ENCODE measurements at places on chromosomes 5 and 9.
A peak's percentile ranks its signal among the peaks of the same experiment; 100 is the strongest.

GRCh38 chr9:12274577-12274976 lies 418.6 kb upstream of the TYRP1 start:
- no peak for DNase-seq

DNA sequence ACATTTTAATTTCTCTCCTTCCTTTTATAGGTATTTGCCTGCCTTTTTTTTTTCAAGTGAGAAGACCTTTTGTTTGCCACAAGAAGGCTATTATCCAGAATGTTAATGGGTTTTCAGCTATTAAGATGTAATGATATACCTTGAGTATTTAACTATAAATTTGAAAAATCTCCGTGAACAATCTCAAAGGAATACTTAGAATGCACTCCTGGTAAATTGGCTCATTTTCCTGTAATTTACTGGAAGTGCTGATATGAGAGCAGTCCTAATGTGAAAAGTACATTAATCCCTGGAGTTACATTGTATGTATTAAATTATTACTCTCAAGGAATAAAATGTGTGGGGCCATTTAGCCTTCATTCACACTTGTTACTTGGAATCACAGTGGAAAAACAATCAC lies 32.4 kb downstream of the AOPEP start:
- no peak for DNase-seq

- no peak for DNase-seq
Measured at GRCh38 chr9:122941582-122942234, 888 bp downstream of the RABGAP1 start.

DNA sequence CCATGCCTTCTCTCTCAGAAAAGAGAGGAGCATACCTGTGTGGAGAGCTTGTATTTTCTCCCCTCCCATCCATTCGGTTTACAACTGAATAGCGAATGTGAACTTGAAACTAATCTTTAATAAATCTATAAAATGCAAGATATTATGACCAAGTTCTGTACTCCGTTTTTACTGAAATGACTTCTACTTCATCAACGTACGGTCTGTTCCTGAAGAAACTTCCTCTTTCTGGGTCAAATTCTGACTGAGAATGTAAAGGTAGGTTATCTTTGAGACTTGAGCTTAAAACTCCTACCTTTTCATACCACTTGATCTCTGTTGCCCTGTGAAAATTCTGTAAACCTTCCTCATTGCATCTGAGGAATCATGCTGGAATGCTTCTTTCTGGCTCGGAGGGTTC lies 4.2 kb upstream of the CTNNAL1 start:
- DNase-seq: no peak

DNA sequence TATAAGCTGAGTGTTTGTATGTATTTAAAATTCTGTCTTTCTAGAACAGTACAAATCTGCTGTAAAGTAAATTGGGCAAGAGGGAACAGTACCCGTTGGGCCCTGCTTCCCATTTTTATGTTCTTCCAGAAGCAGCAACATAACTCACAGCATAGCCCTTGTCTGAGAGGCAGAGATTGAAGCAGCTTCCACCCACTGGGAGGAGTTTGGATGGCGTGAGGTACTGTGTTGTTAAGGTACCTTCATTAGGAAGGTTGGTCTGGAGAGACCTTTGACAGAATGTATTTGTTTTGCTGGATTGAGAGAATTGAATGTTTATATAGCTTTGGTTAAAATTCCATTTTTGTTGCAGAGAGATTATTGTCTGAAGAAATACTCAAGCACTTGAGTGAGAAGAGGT lies 24.8 kb downstream of the RAI14 start:
- no peak for DNase-seq

DNA sequence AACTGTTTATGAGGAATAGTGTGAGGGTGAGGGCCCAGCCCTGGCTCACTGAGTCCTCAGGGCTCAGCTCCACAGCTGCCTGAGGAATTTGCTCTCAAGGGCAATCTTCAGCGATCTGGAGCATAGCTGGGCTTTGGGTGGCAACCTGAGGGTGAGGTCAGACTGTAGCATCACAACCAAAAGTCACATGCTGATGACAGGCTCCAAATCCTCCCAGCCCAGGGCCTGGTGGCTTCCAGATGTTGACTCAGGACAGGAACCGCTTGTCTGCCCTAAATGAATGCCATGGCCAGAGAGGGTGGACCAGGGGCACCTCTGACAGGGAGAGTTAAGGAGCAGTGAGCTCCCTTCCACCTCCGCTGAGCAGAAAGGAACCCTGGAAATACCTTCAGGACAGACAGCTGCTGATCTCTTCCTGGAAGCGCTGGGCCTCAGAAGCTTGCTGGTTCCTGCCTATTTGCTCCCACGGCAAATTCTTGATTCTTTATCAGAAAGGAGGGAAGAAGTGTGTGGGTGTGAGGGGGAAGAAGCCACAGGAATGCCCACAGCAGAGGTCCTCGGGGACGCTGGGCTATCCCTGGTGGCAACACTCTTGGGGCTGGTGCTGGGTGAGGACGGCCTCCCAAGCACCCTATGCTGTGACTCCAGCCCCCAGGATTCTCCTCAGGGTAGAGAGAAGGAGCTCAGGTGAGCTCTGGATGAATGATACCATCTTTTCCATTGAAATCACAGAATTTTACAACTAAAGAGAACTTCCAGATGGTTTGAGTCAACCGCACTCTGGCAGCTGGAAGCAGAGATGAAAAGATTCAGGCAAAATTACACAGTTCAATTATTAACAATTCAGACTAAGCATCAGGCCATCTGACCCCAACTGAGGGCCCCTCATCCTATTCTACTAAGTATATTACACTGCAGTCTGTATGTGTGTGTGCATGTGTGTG lies 13.8 kb upstream of the CTSL start:
- DNase-seq: no peak

DNA sequence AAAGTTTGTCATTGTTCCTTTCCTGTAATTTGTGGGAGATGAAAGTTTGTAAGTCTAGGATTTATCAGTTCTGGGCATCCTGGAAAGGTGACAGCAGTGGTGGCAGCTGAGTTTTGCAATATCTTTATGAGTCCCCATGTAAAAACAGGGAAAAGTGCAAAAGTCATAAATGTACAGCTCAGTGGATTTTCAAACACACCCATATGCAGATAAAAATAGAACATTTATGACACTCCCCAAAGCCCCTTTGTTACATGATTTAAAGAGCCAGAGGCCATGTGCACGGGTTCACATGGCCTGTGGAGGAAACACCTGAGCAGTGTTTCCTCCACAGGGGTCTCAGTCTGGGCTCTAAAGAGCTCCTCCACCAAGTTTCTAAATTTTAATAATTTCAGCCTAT lies 6.3 kb downstream of the TMEM38B start:
- DNase-seq: no peak

GRCh38 chr9:19533373-19533772 lies 124.6 kb downstream of the ACER2 start:
- no peak for DNase-seq

GRCh38 chr5:153275695-153276094 lies 214.8 kb upstream of the GRIA1 start:
- DNase-seq: no peak

GRCh38 chr5:167652690-167653089 lies 638.8 kb upstream of the WWC1 start:
- DNase-seq: no peak

DNA sequence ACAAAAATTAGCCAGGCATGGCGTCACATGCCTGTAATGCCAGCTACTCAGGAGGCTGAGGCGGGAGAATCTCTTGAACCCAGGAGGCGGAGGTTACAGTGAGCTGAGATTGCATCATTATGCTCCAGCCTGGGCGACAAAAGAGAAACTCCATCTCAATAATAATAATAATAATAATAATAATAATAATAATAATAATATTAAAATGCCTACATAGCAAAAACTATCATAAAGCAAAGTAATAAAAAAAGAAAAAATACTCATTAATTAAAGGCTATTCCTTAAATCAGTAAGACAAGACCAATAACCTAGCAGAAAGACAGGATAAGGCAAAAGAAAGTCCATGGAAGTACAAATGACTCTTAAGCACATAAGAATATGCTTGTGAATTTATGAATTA lies 50.0 kb downstream of the MRPS27 start:
- DNase-seq: no peak

DNA sequence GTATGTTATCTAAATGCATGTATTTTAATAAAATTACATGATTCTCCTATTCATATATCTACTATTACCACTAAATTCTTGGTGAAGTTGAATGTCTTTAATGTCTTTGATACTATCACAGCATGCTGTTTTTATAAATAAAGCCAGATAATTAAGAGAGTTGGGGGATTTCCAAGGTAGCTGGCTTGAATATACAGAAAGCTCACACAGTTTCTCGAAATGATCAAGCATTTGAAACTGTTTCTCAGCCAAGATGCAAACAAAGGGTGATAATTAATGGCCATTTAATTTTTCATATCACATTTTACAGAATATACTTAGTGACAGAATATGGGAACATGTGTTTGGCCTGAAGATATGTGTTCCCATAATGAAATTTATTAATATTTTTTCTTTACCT lies 145.6 kb upstream of the CDH12 start:
- no peak for DNase-seq

- DNase-seq: no peak
Measured at GRCh38 chr5:14450018-14450524, 131.5 kb upstream of the OTULINL start.

DNA sequence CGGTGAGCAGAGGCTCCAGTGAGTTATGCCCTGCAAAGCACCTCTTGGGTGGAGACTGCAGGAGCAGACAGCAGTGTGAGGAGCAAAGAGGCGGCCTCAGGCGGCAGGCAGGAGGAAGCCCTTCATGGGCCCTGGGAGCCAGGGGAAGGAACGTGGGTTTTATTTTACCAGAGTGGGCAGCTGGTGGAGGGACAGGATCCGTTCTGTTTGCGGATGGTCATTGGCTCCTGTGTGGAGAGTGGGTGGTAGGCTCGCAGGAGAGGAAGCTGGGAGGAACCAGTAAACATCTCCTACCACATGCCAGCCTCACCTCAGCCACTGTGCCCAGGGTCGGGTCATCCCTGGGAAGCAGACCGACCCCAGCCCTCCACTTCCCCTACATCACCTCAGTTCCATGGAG lies 24.4 kb downstream of the HNRNPH1 start:
- no peak for DNase-seq

DNA sequence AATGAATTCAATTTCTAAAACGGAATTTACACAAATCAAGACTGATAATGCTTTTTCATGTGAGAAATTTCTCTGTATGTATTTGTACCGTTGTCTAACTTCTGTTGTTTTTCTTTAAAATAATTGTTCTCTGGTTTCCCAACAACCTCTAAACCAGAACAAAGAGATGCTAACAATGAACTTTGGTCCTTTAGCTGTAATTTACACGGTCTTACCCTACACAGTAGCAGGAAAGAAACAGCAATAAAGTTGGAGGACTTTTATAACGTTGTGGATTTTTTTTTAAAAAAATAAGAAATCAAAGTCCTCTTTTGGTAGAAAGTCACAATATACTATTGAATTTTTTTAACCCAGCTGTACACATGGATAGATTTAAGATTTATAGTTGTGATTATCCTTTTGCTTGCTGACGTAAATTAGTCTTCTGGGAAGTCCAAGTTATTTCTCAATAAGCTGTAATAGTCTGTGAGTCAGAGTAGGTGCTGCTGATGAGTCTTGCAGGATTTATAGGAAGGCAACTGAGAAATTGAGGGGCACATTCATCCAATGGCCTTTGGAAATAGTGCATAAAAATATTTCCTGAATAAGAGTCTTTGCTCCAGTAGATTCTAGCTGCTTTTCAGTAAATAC lies 76.8 kb upstream of the PCSK1 start:
- DNase-seq: no peak

- DNase-seq: no peak
Measured at GRCh38 chr9:126763130-126763764, 41.6 kb upstream of the ZBTB43 start.

DNA sequence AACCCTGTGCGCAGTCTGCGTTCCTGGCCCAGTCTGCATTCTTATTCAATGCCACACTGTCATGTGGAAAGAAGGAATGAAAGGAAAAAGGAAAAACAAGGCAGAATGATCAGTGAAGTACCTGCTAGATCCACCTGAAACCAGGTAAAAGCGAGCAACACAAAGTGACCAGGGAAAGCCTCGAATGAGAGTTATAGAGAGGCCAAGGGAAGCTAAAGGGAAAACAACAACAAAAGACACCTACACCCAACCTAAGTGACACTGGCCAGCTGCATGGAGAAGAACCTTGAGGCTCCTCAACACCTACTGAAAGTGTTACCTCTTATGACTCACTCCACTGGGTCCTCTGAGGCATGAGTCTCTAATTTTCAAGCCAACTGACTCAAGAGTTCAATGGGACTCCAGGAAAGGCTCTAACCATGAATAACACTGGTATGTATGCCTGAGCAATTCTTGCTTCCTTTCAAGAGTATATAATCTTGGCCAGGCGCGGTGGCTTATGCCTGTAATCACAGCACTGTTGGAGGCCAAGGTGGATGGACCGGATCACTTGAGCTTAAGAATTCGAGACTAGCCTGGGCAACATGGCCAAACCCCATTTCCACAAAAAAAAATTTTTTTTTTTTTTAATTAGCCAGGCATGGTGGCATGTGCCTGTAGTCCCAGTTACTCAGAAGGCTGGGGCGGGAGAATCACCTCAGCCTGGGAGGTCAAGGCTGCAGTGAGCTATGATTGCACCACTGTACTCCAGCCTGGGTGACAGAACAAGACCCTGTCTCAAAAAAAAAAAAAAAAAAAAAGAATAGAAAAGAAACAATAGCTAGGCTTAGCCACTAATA lies 29.0 kb downstream of the MTMR12 start:
- DNase-seq: no peak

DNA sequence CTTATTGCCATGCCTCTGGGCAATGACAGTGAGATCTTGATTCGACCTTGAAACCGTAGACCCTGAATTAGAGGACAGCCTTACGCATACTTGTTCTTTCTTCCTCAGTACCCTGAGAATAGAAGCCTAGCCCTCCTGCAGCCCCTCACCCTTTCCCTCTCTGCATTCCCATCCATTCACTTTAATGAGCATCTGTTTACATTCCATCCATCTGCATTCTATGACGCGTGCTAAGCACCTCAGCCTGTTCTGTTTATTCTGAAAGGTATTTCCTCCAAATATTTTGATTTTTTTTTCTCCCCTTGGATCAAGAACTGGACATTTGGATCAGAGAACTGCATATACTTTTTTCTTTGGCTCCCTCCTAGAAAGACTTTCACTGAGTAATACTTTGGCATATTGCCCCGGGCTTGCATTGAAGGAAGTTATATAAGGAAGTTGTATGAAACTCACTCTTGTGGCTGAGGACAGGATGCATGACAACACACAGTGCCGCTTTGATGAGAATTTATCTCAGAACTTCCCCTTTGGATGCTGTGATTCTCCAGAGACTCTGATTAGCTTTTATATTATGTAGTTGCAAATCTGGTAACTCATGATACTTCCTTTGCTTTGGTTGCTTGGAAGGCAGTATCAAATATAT lies 15.7 kb downstream of the TMEM8B start:
- peak; percentile 34 for DNase-seq

- no peak for DNase-seq
Measured at GRCh38 chr5:114360816-114361723, 800 bp upstream of the KCNN2 start.

- no peak for DNase-seq
Measured at GRCh38 chr5:15621094-15621493, 121.1 kb downstream of the FBXL7 start.

- no peak for DNase-seq
Measured at GRCh38 chr5:53987101-53987500, 323.3 kb downstream of the ARL15 start.

- no peak for DNase-seq
Measured at GRCh38 chr5:153660919-153661318, 170.4 kb downstream of the GRIA1 start.

Measured in NCI-H1694 treated with DMSO at 0.1 percent for 48 hours (cell line).